ENCODE measurements at places on chromosomes 5 and 9.
A peak's percentile ranks its signal among the peaks of the same experiment; 100 is the strongest.

DNA sequence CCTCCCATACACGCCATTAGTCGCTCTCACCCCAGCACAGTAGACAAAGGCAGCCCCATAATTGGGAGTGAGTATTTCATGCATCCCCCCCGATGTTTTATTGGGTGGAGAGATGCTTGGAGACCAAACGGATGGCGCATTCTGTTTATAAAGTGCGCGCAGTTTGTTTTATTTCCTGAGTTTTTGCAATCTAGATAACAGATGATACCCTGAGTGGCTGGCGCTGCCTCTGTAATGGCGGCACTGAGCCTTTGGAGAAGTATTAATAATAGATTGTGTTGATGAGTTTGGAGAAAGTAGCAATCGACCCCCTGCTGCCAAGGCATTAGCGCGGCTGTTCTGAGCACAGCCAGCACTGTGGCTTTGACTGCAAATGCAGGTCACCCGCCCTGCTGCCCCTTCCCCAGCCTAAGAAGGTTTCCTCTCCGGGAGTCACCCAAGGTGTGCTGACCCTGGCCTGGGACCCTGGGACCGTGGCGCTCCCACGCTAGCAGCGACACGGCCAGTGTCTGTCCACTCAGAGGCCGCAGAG is 74.3 kb downstream of the LMX1B start:
- no peak for DNase-seq

GRCh38 chr5:92179651-92180050 is 796.5 kb upstream of the ARRDC3 start:
- no peak for DNase-seq

DNA sequence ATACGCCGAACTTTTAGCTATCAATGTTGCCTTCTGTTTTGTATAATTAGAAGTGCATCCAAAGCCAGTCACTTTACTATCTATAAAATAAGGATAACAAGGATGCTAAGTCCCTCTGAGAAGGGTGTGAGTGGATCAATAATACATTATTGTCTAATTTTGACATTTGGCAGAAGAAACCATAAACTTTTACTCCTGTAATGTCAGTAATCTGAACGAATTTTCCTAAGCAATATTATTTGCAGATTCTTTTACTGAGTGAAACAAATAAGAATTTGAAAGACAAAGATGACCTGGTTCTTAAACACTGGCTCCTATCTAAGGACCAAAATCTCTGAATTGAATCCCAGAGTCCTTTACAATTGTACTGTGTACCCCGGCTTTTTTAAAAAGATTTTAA is 126.6 kb upstream of the TMEM161B start:
- DNase-seq = no peak

DNA sequence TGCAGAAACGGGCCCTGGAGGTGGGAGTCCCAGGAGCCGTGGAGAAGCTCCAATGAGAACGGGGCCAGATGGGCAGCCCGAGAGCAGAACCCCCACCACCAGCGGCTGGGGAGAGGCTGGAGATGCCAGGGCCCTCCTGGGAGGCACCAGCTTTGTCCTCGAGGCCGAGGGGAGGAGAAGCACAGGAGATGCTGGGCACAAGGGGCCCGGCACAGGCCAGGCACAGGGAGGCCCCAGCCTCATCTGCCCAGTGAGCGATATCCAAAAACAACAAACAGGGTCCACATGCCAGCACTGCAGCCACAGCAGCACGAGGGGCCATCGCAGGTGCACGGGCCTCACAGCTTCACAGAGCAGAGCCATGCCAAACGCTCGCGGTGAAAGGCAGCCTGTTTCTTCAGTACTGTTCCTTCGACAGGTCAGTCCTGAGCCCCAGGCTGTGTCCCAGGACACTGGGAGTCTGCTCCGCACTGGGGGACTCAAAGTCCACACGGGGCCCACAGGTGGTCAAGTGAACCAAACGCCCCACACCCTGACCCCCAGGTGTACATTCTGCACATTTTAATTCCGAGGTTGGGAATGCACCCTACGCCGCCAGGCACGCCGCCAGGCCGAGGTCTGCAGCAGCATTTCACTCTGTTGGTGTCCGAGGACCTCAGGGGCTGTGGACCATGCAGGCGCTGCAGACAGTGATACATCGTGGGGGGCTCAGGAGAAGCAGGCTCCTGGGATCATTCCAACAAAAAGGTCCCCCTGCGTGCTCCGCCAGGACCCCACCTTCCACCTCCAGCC is 9.5 kb downstream of the LPCAT1 start:
- no peak for DNase-seq

DNA sequence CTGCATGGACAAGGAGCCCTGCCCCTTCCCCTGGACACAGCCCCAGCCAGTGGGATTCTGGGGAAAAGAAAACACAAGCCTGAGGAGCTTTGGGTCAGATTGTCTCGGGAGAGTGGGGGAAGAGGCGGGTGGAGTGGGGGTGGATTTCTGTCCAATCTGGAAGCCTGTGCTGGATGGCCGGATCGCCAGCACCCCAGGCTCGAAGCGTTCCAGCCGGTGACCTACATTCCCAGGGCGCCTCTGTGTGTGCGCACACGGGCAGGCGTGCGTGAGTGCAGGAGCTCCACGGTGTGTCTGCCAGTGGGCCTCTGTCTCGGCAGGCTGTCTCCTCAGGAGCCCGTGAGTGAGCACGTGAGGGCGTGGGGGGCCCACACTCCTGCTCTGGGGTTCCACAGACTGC is 74.3 kb upstream of the DAB2IP start:
- DNase-seq = no peak

DNA sequence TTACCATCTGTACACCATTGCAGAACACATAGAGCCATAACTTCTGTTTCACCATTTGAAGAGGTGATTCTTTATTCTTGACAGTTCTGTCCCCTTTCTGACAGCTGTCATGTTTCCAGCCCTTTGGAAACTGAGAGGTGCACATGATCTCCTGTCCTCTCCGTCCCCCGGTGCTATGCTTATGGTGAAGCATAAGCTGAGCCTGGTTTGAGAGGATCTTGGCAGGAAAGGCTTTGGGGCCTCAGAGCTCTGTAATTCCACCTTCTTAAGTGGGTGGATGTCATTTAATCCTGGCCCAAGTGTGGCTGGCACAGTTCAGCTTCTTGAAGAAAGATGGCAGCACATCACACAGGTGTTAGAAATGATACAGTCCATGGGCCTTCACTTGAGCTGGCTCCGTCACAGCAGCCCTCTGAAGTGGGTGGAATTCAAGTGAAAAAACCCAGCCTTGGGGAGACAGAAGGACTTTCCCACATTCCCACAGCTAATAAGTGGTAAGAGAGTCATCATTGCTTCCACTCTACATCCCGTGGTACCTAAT is 30.7 kb upstream of the GRPEL2 start:
- DNase-seq = no peak

GRCh38 chr5:76836181-76836580 is 13.6 kb upstream of the S100Z start:
- no peak for DNase-seq

DNA sequence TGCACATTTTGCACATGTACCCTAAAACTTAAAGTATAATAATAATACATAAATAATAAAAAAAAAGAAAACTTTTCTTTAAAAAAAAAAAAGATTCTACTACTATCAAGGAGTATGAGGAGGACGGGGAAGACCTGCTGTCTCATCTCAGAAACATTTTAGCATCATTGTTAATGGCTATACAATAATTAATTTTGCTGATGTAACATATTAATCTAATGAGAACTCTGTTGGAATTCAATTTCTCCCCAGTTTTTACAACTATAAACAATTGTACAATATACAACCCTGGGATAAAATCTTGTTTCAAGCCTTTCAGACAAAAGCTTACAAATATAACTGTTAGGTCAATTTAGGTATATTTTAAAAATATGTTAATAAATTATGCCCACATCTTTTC is 139.0 kb upstream of the GRIN3A start:
- DNase-seq = no peak

- peak; percentile 59 for DNase-seq
Measured at GRCh38 chr5:52800394-52801213, 12.9 kb downstream of the ITGA1 start.

All from stimulated activated CD4-positive, alpha-beta T cell treated with anti-CD3 and anti-CD28 coated beads, TNF-alpha, amount 100 ng/mL, for 24 hours (primary cell).